Adipocyte (in vitro differentiated cells): ENCODE measurements at places on chromosomes 13 and 19.

DNA sequence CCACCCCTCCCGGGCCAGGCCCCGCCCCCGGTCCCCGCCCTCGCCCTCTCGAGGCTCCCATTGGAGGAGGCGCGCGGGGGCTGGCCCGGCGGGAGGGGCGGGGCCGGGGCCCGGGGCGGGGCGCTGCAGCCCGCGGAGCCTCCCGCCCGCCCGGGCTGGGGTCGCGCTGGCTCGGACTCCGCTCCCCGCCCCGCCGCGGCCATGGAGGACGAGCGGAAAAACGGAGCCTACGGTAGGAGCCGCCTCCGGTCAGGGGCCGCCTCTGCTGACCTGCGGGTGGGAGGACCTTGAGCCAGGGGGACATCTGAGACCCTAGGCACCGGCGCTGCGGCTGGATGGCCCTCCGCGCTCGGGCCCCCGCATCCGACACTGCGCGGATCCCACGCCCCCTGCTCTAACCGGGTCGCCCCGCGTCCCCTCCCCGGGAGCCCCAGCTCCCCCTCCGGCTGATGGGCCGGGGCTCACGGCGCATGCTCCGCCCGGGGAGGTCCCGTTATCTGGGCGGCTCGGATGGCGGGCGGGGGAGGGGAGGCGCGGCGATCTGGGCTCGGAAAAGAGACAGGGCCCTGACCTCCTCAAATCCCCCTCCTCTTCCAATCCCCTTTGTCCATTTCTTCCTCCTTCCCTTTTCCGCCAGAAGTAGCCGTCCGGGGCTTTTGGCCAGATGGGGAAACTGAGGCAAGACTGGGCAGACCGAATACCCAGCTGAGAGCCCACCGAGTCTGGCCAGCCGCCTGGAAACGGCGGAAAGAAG lies 15.4 kb upstream of the AP1M2 start:
- peak; percentile 95 for DNase-seq

- DNase-seq: no peak
Measured at GRCh38 chr13:78286748-78287147, 316.6 kb downstream of the POU4F1 start.

DNA sequence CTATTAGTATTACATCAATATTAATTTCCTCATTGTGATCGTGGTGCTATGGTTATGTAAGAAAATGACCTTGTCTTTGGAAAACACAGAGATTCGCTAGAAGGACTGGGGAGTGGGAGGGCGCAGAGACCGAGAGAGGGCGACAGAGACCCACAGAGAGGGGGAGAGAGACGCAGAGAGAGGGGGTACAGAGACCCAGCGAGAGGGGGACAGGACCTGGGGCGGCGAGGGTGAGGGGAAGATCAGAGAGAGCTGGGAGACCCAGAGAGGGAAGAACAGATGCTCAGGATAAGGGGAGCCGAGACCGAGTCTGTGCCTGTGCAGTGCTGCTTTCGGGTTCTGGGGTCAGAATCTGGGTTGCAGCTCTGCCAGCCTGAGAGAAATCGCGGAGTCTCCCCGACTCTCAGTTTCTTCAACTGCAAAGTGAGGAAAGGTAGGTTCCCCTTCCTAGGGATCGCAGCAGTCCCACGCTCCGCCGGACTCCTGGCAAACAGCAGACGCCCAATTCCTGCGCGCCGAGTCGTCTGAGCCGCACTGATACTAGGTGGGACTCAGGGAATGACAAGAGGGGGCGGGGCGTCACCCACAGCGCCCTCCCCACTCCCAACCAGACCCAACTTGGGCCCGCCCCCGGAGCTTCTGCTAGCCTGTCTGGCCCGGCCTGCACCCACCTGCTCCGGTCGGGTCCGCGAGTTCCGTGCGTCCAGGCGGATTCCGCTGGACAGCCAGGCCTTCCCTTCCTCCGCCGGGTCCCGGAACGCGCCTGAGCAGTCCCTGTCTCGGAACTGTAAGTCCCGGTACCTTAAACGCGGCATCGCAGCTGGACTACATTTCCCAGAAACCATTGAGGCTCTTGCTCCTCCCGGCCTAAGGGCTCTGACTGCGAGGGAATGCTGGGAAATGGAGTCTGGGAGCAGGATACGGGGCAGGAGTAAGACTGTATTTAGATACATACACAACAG lies 15.3 kb downstream of the IZUMO2 start:
- DNase-seq: peak; percentile 89

GRCh38 chr13:104098421-104098820 lies 1032.2 kb upstream of the SLC10A2 start:
- no peak for DNase-seq

DNA sequence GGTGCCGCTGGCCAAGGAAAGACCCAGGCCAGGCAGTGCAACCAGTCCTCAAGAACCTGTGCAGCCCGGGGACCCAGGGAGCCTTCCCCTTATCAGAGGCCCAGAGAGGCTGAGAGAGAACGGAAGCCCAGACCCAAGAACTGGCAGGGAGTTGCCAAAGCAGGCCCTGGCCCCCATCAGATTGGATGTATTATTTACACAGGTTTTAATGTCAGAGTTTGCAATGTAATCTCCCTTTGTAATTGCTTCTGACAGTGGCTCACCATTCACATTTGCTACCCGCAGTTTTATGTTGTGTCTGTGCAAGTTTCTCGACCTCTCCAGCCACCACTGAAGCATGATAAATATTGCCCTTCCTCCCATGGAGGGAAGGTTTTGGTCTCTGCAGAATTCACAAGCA lies 660.9 kb downstream of the LIG4 start:
- no peak for DNase-seq

DNA sequence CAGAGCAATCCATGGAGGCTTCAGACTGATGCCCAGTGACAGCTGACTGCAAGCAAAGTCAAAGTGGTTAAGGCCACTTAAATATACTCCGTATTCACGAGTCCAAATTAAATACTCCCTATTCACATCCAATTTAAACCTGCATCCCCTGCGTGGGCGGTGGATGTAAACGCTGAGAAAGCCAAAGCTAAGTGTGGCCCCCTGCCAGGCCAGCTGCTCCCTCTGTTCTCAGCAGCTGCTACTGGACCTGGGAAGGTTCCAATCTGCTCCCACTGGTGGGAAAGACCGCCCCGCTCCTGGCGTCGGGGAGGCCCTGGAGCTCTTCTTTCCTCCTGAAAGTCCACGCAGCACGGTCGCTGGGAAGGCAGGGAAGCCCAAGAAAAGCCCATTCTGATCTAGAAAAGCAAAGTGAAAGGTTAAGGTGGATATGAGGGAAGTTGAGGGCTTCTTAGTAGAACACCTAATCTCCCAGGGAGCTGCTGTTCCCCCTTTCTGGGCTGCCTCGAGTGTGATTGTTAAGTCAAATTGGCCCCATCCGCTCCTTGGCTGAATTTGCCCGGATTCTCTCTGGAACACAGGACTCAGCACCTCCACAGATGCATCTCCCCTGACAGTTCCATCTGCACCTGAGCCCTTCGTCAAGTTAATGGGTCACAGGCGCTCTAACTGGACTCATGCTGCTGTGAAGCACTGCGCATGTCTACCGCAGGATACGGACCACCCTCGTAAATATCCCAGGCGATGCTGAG lies 205.5 kb downstream of the USP12 start:
- peak; percentile 20 for DNase-seq

DNA sequence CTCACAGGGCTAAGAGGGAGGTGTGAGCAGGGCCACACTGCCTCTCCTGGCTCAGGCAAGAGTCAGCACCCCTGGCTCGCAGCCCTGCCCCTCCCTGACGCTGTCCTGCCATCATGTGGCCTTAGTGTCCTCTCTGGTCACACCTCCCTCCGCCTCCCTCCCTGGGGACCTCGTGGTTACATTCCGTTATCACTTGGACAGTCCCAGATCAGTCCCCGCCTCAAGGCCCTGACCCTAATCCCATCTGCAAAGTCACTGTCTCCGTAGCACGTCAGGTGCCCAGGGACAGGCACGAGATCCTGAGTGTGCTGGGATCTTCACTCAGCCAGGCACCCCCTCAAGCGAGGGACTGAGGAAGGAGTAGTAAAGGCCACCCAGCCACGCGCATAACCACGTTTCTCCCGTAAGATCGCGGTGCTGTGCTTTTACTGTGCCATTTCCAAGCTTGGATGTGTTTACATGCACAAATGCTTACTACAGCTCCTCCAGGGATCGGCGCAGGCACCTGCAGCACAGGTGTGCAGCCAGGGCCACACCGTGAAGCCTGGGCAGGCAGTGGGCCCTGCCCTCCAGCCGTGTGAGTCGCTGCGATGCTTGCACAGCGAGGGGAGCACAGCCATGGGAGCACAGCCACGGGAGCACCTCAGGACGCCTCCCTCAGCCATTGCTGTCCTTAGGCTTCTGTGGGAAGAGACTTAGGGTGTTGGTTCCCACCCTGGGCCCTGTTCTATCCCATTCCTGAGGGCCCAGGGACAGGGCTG lies 10.7 kb upstream of the TMEM255B start:
- no peak for DNase-seq

- DNase-seq: no peak
Measured at GRCh38 chr13:99214232-99214631, 13.6 kb downstream of the UBAC2 start.

GRCh38 chr19:17289489-17289888 lies 7.8 kb downstream of the ANKLE1 start:
- DNase-seq: peak; percentile 51

- DNase-seq: peak; percentile 15
Measured at GRCh38 chr13:79901336-79901735, 420.4 kb downstream of the NDFIP2 start.

GRCh38 chr19:49552749-49553148 lies 24.9 kb downstream of the RCN3 start:
- DNase-seq: no peak

DNA sequence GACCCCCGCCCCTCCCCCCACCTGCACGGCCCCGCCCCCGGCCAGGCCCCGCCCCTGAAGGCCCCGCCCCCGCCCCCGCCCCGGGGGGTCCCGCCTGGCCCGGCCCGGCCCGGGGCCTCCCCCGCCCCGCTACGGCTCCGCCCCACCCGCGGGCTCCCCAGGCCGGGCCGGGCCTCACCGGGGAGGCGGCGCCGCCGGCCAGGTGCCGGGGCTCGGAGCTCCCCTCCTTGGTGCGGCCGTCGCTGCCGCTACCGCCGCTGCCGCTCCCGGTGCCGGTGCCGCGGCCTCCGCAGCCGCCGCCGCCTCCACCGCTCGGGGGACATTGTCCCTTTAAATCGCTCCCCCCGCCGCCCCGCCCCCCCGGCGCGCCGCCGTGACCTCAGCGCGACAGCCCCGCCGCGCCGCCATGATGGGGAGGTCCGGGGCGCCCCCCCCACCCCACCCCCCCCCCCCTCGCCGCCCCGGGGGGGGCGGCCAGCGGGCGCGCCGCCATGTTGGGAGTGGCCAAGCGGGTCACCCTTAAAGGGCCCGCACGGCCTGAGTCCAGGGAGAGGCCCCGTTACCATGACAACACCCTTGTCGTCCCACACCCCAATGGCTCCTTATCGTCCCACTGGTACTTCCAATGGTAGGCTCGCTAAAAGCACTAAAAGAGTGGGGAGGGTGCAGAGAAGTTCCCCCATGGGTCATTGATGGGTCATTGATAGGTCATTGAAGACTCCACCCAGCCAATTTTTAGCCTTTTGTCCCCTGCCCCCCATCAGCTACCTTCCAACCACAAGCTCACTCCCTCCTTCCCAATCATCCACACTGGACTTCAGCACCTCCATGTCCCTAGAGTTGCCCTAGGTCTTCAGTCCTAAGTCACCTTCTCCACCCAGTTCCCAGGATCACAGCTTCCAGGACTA lies at the start of gene WIZ:
WIZ (minus strand) TSS at position 337 of the 908 bp plus-strand sequence. CDS start 1,649 bp downstream, outside the sequence.
- DNase-seq: peak; percentile 84

DNA sequence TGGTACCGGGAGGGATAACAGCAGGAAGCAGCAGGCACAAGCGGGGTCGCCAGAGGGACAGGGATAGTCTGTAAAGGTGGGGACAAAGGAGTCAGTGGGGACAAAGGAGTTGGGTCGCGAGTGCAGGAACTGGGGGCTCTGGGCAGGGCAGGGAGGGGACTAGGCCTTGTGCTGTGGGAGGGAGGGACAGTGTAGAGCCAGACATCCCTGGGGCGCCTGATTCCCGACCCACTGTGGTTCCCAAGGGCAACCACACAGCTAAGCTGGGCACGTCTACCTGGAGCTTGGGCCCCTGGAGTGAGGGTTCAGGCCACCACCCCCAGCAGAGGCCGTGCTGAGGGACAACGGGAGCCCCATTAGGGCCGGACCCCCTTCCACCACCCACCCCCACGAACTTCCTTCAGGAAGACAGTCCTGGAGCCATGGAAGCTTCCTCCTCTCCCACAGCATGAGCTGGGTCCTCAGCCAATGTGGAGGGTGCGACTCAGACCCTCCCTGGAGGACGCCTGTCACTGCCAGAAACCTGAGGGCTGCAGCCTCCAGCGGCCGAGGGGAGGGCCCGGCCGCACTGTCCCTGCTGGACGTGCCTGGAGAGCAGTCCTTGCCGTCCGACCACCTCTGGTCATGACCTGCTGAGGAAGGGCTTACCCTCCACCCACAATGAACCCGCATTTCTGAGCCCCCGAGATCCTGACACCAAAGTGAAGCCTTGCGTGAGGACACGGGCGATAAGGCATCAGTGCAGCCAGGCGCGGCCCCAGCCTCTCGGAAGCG lies 77.9 kb downstream of the SPACA7 start:
- DNase-seq: no peak

GRCh38 chr19:2702170-2703076 lies at the start of gene GNG7:
TSS of gene GNG7 (minus strand) at chr19:2702694. CDS start at chr19:2520688, 182,006 bp downstream.
- DNase-seq: peak; percentile 91

GRCh38 chr13:74860789-74861188 lies 621.2 kb downstream of the TBC1D4 start:
- no peak for DNase-seq

DNA sequence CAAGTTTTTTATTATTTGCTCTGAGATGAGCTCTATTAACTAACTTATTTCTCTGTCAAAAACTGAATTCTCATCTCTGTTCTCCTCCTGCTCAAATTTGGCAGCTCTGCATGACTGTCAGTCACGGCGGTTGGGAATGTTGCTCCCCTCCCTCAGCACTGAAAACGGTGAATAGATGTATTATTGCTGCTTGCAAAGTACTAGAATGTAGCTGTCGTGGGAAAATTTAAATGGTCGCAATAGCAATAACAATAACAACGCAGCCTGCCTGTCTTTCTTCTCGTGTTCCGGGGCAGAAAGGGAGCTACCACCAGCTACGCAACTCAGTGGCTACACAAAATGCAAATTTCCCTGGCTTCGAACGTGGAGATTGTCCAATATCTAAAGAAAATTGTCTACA lies 125.6 kb upstream of the FRY start:
- DNase-seq: no peak
